CD4-positive, alpha-beta memory T cell (primary cell): ENCODE measurements at places on chromosomes 2 and 18. TPM values are rescaled to one million over a fixed set of nuclear protein-coding genes. Genes with fewer than 3 reads are reported as not detected.

Gene DYNAP
- not detected for polyA plus RNA-seq

Gene ACP1
- 147 TPM for polyA plus RNA-seq

Gene CABLES1
- polyA plus RNA-seq: not detected

Gene XDH
- polyA plus RNA-seq: not detected

Gene SERPINB4
- polyA plus RNA-seq: not detected

Gene SGPP2
- 2.1 TPM for polyA plus RNA-seq

Gene POTEF
- polyA plus RNA-seq: not detected

Gene ATP6V1B1
- not detected for polyA plus RNA-seq

Gene LCT
- not detected for polyA plus RNA-seq

Gene KCNIP3
- not detected for polyA plus RNA-seq

Gene RESP18
- not detected for polyA plus RNA-seq

Gene ST6GAL2
- polyA plus RNA-seq: not detected

Gene SLC16A14
- 0.44 TPM for polyA plus RNA-seq

Gene DCDC2C
- not detected for polyA plus RNA-seq

Gene OR6B2
- polyA plus RNA-seq: not detected

Gene CCDC141
- 0.73 TPM for polyA plus RNA-seq

Gene LRP1B
- not detected for polyA plus RNA-seq

Gene POTEC
- polyA plus RNA-seq: not detected

Gene MALL
- polyA plus RNA-seq: not detected

Gene SCTR
- not detected for polyA plus RNA-seq

Gene RAB3GAP1
- 23.5 TPM for polyA plus RNA-seq

Gene UGT1A4
- polyA plus RNA-seq: not detected

Gene C1GALT1C1L
- polyA plus RNA-seq: not detected

Gene SP110
- polyA plus RNA-seq: 49.8 TPM

Gene GALR1
- polyA plus RNA-seq: not detected

Gene OSBPL1A
- 2.4 TPM for polyA plus RNA-seq

Gene ESPNL
- polyA plus RNA-seq: not detected

Gene CYP27C1
- polyA plus RNA-seq: not detected

Gene LRPPRC
- 41.0 TPM for polyA plus RNA-seq

Gene PRPF40A
- polyA plus RNA-seq: 129 TPM

Gene PMAIP1
- 39.6 TPM for polyA plus RNA-seq

Gene ECEL1
- not detected for polyA plus RNA-seq

Gene CNGA3
- not detected for polyA plus RNA-seq

Gene PROKR1
- polyA plus RNA-seq: 0.07 TPM

Gene FSHR
- not detected for polyA plus RNA-seq

Gene ZBTB7C
- not detected for polyA plus RNA-seq

Gene MOGAT1
- not detected for polyA plus RNA-seq
